NCI-H187 treated with DMSO at 0.1 percent for 48 hours (cell line): ENCODE measurements at places on chromosomes 3 and 15.

GRCh38 chr15:31221936-31222515 is 104.6 kb upstream of the KLF13 start:
- no peak for DNase-seq

DNA sequence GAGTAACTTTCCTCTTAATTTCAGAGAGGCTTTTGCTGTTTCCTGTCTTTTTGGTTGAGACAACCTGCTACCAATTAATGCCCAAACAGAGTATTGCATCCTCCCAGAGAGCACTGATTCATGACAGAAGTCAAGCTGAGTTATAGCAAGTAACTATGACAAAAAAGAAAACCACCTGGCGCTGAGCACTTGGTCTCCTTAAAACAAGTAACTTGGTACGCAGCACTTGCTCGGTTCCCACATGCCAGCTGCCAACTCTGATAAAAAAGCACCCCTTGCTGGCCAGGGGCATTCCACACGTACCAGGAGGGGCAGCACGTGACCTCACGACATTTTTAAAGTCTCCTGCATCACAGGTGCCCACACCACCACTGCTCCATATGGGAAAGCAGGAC is 13.5 kb upstream of the MYO5C start:
- no peak for DNase-seq

- no peak for DNase-seq
Measured at GRCh38 chr15:55884223-55884622, 109.2 kb downstream of the NEDD4 start.

DNA sequence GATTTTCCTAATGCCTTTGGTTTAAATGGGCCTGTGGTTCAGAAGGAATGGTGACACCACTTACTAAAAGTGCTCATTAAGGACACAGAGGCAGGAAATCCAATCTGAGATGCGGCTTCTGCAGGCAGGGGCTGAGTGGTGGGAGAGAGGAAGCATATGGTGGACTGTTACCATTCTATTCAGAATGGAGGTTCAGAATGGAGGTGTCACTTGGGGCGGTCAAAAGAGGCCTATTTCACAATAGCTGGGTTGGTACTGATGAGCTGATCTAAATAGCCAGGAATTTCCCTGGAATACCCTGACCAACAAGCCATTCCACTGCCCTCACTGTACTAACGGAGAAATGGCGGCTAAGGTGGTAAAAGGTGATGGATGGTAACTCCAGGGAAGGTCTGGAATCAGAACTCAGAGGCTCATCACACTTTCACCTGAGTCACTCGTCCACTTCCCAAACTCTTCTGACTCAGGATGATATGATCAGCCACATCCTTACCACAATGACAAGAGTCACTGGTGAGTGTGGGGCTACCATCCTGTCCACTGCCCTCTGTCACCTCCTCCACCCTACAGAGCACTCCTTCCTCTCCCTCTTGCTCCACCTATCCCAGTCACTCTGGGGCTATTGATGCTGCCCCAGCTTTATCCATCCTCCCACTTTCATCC is 15.7 kb downstream of the RFT1 start:
- no peak for DNase-seq

DNA sequence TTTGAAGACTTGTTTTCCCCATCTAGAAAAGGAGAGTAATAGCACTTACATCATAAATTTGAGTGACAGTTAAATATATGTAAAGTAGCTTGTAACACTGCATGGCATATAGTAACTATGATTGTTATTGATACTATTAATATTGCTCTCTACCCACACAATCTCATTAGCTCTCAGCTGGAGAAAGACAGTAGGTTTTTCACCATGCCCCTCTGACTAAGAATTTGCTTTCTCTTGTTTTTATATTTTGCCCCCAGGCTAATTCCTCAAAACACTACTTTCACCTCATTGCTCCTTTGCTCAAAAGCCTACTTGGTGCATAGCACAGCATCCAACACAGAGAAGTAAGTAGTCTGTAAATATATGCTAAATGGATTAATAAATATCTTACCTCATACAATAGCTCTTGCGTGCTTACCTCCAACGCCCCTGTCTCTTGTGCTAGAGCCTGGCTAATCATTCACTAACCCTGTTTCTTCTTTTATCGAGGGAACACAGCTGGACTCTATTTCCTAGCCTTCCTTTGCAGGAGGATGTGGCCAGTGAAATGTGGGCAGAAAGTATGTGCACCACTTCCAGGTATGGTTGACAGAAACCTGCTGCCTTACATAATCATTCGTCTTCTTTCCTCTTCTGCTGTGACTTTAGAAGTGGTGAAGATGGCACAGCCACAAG is 190.0 kb downstream of the PLCH1 start:
- DNase-seq, result no peak

DNA sequence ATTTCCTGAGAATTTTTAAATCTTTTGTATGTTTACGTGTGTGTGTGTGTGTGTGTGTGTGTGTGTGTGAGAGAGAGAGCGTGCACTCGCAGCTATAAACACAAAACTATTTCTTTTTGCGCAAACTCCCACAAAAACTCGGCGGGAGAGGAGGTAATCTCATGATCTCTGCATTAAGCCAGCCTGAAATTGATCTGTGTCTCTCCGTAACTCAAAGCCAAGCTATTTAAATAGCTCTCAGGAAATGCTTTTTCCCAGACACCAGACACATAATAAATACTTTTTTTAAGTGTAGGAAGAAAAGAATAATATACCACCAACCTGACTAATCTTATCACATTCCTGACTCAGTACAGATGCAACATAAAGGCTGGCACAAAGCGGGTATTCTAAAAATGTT is 226.8 kb downstream of the MAGI1 start:
- DNase-seq, result no peak

DNA sequence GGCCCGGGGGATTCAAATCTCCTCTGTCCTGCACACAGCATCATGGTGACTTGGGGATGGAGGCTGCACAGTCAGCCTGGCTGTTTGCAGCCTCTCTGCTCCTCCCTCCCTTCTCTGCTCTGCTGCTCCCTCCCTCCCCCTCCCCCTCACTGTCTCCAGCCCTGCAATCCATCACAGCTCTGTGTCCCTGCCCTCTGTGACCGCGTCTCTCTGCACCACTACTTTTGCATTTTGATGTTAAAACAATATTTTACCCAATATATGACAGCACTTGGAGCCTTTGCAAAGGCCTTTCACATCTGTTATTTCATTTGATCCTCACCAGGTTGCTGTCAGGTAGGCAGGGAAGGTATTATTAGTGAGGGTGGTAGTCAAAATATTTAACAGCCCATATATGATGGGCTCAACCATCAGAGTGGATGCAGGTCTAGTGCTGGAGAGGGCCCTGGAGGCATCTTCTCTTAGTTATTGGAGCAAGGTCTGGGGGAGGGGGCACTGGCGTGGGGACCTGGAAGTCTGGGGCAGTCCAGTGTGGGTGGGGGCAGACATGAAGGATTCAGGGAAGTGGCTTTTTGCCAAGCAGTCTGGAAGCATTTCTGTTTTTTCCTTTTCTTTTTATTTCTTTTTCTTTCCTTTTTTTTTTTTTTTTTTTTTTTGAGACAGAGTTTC is 16.3 kb upstream of the VPS8 start:
- no peak for DNase-seq

DNA sequence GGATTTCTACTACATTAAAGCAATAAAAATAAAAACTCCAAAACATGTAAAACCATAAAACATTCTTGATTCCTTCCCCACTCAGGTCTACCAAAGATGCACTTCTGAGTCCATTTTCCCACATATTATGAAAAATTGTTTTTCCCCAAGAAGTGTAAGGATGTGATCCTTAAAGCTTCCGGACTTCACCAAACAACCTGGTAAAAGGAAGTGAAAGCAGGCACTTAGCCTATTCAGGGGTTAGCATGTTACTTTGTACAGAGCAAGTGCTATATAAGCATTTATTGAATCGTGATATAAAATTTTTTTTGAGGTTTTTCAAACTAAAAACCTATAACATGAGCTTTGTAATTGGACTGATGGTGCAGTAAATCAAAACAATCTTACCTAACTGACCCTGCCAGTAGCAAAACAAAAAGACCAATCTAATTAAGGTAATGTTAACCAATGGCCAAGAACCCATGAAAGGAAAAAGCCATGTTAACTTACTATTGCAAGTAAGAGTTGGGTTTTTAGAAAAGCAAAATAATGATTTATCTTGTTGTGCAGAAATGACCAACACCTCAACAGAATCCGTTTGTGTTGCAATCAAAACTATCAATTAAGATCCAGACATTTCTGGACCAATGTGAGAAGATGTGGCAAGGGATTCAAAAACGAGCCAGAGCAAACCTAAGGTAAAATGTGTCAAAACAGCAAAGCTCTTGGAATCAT is 1.8 kb downstream of the SETD2 start:
- no peak for DNase-seq

- DNase-seq, result no peak
Measured at GRCh38 chr3:30222441-30222840, 384.0 kb upstream of the TGFBR2 start.

DNA sequence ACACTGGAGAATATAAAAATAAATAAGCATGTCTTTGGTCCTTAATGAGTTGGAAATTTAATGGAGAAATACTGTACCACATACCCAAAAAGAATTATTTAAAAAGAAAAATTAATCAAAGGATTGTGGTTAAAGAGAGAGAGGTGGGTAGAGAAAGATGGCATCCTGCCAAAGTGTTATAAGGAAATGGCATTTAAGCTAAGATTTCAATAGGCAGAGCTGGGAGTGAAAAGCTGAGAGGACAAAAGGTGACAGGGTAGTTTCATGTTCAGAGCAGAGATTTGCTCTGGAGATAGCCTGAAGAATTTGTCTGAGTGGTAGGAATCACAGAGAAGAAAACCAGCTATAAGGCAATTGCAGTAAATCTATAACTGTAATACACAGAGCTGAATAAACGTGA is 181.0 kb downstream of the SI start:
- DNase-seq, result no peak

DNA sequence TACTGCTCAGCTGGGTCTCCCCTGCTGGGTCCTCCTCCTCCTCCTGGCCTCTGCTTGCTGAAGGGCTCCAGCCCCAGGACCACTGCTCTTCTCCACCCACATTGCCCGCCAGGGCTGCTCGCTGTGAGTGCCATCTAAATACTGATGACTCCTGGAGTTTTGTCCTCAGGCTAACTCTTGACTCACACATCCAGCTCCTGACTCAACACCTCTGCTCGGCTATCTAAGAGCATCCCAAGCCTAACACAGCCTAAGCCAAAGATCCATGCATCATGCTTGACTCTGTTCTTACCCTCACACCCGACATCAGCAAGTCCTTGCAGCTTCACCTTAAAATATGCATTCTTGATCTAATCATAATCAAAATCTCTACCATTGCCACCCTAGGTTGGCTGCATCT is 260.2 kb downstream of the KLF13 start:
- DNase-seq, result no peak

DNA sequence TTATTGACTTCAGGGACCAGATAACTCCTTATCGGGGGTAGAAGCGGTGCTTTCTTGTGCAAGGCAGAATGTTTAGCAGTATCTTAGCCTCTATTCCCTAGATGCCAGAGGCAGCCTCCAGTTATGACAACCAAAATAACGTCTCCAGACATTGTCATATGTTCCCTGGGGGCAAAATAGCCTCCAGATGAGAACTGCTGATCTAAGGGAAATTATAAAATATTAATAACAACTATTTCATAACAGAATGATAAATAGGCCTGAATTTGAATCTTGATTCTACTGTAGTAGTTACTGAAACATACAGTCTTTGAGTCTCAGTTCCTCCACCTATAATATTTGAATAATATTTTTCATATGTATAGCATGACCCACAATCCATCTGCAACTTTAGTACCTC is 1431.3 kb downstream of the ZPLD1 start:
- DNase-seq, result no peak

DNA sequence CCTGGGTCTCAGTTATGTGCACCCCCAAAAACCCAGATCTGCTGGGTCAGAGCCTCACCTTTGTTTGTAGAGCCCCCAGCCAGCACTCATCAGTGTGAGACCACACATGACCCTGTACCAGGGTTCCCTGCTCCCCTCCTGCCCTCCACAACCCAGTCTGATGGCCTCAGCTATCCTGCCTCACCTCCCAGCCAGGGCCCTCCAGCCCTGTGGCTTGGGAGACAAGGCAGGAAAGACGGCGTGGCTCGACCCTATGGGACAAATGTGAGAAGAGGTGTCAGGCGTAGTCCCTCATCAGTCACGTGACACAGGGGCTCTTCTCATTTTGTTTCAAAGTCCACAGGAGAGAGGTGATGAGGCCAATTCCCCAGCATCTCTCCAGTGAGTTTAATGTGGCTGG is 28.3 kb upstream of the PRR23E start:
- DNase-seq, result no peak

GRCh38 chr3:52388933-52389332 is 56.0 kb downstream of the SEMA3G start:
- no peak for DNase-seq

GRCh38 chr3:51967384-51968169 is at the start of gene PCBP4:
TSS of gene PCBP4 (minus strand) at chr3:51967454. CDS start at chr3:51961240, 6,214 bp downstream.
- DNase-seq, result no peak

GRCh38 chr3:9441501-9442221 is 44.2 kb downstream of the SETD5 start:
- no peak for DNase-seq

GRCh38 chr3:106850437-106850836 is 526.8 kb upstream of the CCDC54 start:
- DNase-seq, result no peak

GRCh38 chr3:127197300-127198189 is 4.6 kb downstream of the PRR23E start:
- no peak for DNase-seq

GRCh38 chr15:99979371-99979770 is 246.1 kb upstream of the LYSMD4 start:
- DNase-seq, result no peak

DNA sequence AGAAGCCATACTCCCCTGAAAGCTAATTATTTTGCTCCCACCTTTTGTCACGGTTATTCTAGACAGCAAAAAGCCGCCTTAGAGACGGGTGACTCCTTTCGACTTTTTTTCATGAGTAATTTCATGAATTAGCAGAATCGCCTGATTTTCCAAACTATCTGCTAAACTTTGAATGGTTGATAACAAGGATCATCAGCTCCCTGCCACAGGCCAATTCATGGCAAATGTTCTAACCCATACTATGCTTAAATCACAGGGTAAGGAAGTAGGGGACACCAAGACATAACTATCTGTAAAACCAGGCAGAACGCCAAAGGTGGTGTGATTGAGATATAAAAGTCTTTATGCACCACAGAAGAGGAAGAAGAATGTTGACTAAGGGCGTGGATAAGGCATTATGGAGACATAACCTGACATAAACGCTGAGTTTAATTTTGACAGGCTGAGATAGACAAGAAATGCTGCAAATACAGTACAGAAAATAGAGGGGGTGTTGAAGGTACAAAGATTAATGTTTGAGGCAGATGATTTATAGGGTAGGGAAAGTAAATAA is 891 bp upstream of the DMXL2 start:
- no peak for DNase-seq

- DNase-seq, result no peak
Measured at GRCh38 chr3:53525765-53526703, 31.6 kb downstream of the CACNA1D start.

- no peak for DNase-seq
Measured at GRCh38 chr15:39539973-39540558, 40.8 kb upstream of the THBS1 start.

DNA sequence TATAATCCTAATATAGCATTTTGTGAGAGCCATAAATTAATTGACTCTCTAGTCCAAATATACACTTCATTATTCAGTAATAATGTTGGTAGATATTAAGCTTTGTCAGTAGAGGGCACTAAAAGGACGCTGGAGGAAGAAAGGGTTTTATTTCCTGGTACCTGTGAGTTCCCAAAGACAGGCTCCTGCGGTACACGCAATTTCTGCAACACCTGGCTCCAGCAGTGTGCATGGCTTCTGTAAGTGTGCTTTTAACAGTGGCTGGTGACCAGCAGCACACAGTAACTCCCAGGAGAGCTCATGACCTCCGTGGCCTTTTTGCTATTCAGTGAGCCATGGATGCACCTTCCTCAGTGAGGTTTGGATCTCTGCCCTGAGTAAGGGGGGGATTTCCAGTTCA is 338.3 kb upstream of the ZNF385D start:
- peak; percentile 3 for DNase-seq
